ENCODE measurements at places on chromosomes 2 and 18.

DNA sequence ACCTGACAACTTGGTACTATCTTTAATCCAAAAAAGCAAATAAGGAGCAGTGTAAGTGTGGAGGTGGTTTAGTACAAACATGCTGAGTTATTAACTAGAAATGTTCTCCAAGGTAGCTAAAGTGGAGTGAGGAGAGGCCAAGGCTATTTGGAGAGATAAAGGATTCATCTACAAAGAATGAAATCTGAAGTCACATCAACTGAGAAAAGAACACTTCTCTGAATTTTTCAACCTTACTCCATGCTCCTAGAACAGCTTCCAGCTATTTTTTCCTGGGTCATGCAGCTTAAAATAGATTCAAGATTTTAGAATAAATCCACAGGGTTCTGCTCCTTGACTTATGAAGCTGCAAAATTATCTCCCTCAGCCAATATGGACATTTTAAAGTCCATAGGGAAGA lies 18.7 kb downstream of the IMMT start:
- DNase-seq: no peak

- DNase-seq: no peak
These were observed 45.6 kb downstream of the MEX3C start for GRCh38 chr18:51151568-51152511.

DNA sequence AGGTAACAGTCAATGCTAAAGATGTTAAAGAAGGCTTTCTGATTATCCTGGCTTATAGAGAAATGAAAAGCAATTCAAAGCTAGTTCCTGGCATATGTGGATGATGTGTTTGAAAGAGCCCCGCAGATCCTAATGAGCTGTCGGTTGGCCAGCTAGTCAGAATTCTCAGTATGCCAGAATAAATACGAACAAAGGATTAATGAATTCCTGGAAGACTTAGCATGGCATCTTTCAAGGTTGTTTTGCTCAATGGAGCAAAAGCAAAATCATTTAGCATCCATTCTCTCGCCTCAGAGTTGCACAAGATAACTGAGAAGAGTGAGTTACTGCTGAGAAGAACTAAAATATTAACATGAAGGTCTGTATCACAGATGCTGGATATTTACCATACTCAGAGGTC lies 307.6 kb downstream of the RIT2 start:
- DNase-seq: no peak

GRCh38 chr18:13446610-13447461 lies 228.3 kb downstream of the LDLRAD4 start:
- DNase-seq: no peak

GRCh38 chr2:180222644-180223043 lies 215.5 kb upstream of the CWC22 start:
- peak; percentile 72 for DNase-seq

- no peak for DNase-seq
These were observed 4.2 kb upstream of the CCDC178 start for GRCh38 chr18:33444709-33445108.

- DNase-seq: no peak
These were observed 49.1 kb downstream of the LRPPRC start for GRCh38 chr2:43946685-43947084.

DNA sequence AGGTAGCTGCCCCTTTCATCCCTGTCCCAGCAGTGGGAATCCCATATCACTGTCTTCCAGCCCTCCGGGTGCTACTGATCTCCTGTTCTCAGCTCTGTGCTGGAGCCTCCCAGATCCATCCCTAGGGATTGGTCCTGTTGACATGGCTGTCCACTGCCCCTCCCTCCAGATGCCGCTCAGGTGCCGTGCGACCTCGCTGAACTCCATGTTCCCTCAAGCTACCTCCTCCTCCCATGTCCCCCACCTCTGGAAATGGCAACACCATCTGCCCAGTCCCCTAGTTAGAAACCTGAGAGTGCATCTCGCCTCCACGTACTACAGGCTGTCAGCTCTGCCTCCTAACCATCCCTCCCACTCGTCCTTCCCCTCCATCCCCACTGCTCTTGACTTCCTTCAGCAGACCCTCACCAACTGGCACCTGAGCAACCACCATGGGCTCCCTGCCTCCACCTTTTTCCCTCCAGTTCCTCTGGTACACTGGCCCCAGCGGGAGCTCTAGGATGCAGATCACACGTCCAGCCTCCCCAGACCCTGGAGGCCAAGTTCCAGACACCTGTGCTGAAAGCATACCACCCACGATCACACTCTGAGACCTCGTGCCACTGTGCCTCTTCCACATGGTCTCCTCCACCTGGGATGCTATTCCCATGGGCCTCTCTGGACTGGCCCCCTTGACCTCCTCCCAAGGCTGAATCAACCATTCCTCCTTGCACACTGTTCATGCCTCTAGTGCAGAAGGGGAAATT lies 106.8 kb downstream of the KLHL29 start:
- DNase-seq: no peak

DNA sequence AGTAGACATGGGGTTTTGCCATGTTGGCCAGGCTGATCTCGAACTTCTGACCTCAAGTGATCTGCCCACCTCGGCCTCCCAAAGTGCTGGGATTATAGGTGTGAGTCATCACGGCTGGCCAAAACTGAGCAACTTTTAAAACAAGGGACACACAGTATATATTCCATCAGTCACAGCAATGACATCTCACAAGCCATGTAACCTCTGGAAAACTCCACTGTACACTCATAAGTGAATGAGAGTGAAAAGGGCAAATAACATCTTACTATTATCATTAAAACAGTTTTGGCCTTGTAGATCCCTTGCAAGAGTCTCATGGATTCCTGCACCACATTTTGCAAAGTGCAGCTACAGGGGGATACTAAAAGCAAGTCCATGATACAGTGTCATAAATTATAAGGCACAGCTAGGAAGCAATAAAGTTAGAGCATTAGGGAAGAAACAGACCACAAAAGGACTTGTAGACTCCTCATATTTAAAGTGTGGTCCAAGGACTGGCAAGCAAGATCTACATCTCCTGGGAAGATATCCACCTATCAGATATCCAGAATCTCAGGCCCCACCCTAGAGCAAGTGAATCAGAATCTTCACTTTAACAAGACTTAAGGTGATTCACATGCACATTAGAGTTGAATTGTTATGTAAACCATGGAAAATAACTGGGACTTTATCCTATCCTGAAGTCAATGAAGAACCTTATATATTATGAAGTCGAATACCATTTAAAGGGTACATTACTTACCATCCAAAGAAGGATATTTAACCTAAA lies 5.7 kb downstream of the SMC6 start:
- no peak for DNase-seq

DNA sequence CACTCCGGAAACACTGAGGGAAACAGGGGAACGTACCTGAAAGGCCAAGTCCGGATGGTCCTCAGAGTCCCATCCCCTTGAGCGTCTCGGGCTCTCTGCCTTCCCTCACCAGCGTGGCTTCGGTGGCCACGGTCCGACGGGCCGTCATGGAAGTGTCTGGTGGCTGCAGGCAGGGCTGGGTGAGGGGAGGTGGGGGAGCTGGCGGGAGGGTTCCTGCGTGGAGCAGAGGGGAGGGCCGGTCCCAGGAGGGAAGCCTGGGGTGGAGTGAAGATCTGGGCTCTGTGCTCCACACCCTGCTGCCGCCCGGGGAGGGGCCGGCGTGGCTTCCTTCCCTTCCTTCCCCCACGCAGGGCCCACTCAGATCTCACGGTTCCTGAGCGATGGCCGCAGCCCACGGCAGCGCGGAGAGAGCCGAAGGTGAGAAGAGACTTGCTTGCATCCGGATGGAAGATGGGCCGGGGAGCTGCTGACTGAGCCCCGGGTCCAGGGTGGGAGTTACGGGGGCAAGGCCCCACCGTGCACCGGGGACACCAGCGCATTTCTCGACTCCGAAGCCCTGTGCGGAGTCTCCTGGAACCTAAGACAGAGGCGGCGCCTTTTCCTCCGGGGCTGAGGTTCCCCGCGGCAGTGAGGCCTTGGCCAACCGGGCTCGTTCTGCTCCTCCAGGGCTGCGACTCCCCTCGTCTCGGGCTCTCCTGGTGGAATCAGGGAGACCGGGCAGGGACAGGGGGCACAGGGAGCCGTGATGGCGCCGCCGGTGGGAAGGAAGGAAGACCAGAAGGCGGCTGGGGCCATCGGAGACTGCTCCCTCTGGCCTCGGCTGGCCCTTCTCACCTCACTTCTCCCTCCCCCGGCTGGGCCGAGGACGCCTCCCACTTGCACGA lies 49.1 kb downstream of the KCNF1 start:
- DNase-seq: no peak

DNA sequence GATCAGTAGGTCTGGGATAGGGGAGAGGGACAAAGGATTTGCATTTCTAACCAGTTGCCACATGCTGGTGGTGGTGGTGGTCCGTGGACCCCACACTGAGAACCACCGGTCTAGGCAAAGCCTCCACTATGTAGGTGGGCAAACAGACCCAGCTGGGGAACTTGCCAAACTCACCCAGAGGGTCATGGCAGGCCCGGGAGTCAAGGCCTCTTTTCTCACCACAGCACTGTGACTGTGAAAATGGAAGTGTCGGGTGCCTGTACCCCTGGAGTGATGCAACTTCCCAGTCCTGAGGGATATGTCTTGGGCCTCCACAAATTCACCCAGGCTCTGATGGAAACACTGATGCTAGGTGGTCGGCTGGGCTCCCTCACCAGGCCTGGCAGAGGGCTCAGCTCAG lies 101.2 kb upstream of the SMAD2 start:
- no peak for DNase-seq

DNA sequence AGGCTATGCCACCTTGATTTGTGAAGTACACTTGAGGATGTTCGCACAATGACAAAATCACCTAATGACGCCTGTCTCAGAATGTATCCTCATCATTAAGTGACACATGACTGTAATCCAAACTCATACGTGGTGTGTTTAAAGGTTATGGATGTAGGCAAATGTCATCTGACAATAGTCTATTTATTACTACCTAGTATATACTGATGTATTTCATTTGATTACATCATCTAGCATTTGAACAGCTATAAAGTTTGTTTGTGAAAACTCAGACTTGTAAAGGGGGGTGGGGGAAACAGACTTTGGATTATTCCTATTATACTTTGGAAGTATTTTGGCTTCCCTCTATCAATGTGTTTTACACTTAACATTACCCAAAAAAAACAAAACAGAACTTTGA lies 129.9 kb downstream of the TANC1 start:
- no peak for DNase-seq
